ENCODE measurements at places on chromosomes 4 and X.

- no peak for DNase-seq
Observed at GRCh38 chrX:109626637-109627036, 1.7 kb upstream of the KCNE5 start.

- DNase-seq: no peak
Observed at GRCh38 chrX:103519389-103519788, at the start of gene RAB40A. RAB40A (minus strand) TSS chrX:103519489; CDS start chrX:103500756, 18,733 bp downstream.

GRCh38 chr4:159498446-159499115 is 395.7 kb downstream of the RAPGEF2 start:
- DNase-seq: no peak

DNA sequence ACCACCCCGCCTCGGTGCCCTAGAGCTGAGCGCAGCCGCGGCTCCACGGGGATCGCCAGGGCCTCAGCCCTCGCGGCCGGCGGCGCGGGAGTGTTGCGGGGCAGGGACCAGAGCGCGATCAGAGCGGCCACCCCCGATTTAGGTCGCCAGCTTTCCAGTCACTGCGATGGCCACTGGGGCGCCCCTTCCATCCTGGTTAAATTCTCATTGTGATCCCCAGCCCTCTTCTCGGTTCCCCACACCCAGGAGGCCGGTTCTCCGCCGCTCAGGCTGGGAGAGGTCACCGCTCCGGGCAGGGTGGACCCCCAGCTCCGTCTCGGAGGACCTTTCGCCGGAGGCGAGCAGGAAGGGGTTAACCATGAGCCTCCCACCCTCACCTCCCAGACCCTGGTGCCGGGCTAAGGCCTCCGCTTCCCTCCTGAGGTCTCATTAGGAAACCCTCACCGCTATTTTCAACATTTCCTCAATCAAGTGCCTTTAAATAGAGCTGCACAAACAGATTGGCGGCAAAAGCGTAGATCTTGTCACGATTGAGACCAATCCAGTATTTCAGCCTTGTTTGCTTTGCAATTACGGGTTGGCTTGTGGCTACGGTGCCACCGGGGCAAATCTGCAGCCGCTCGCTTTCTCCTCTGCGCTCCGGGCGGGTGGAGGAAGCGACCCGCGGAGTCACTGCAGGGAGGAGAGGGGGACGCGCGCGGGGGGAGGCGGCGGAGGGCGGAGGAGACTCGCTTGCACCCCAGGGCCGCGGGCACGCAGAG is 8.3 kb upstream of the HAND2 start:
- no peak for DNase-seq

DNA sequence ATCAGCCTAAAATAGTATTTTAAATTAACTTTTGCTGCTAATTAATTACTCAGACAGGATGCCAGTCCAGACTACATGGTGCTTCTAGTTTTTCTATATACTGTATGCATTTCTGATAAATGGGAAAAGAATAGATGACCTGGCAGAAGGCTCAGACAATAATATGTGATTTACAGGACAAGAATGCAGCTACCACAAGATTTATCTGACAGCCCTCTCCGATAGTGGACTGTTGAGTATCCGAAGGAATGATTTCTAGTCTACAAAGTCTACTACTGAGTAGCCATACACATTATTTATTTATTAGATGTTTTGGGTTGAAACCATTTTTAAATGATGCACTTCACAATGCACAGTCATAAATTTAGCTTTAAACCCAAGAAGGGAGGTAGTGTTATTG is 212.8 kb downstream of the MAB21L2 start:
- no peak for DNase-seq

All from fibroblast of gingiva (primary cell).